Activated CD4-positive, CD25-positive, alpha-beta regulatory T cell treated with anti-CD3 and anti-CD28 coated beads, Interleukin-2, amount 50 U/mL, for 16 hours (primary cell): ENCODE measurements at places on chromosomes 4 and X.

DNA sequence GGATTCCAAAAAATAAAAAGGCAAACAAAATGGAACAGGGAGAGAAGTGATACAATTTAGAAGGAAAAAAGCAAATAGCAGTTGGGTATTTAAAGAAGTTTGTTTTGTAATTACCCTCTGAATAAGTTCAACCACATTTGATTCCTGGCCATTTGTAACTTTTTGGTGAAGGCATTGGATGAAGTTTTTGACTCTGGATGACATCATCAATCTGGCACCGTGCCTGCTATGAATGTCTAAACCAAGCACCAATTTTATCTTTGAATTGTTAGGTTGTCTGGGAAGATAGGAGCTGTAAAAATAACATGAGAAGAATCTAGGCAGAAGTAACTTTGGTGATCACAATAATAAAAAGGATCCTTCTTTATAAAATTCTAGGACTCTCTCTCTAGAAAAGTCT is 29.5 kb downstream of the TMPRSS11A start:
- no peak for DNase-seq

DNA sequence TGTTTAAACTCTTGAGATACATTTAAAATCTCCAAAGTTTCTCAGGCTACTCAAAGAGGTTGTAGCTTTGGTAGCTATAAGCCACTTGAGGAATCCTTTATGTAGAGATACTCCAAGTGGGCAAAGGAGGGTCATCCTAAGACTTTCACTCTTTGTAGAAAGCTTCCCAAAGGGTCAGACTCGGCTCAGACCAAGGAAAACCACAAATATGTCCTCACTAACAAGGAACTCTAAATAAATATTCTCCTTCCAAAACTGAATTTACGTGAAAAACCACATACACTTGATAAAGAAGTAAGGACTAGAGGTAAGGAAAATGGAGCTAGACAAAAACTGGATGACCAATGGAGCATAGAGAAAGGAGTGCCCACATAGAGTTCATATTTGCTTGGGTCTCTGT is 41.7 kb upstream of the DDX60 start:
- DNase-seq, result no peak

DNA sequence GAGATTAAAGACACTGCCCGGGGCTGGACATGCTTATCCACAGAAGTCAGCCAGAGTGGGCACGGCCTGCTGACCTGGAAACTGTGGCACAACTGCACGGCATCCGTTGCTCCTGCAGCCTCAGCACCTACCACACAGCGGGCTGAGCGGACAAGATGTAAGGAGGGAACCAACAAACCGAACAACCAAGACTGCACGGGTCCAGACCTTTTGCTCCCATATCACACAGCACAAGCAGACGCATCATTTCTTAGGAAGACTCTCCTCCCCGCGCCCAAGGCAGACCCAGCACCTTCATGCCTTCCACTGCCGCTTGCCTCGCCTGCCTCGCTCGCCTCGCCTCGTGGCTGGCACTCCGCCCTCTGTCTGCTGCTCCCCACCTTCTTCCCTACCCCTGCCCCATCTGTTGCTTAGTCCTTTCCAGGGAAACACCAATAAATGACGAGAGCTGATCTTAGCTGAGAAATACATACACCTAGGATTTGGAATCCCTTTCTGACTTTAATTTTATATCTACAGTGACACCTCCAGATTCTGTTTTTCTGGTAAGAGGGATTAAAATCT is 79.0 kb downstream of the AFAP1 start:
- DNase-seq, result no peak

DNA sequence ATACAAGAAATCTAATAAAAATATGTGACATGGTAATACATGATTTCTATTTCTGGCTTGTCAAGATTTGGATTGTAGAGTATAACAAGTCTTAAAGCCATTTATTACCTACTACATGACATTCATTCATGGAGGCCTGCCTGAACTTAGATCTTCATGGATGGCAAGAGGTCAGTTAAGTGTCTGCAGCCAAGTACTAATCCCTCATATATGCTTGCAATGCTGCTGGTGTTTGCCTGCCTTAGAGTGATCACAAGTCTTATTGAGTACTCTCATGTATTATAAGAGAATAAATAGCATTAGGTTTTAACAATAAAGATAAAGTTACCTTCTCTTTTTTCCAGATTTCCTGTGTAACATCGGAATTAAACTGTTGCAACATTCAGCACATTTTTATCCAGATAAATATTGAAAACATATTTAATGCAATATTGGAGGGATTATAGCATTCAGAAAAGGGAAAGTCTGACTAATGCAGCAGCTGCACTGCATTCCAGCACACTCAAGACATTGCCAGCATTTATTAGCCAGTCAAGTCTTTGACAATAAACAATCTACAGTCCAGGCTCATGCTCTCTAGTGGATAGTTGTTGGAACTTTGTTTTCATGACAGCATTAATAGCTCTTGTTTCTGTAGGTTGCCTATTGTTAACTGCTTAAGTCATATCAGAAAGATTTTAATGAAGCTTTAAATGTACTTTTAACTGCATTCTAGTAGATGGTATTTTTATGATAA is 737.1 kb downstream of the FAT4 start:
- no peak for DNase-seq

DNA sequence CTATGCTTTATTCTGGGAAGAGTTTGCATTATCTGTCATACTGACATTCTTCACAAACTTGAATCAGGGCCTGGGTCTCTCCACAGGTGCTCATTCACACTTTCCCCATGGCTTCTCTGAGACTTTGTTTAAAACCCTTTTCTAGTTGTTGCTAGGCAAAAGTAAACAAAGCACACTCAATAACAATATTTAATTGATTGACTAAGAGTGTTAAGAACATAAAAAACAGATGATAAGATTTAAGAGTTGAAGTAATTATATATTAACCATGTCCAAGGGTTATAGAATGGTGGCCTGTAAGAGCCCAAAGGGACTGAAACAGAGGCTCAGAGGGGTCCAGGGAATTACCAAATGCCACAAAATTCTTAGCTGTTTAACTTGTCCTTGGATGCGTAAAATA is 7.1 kb downstream of the MAOA start:
- DNase-seq, result no peak

GRCh38 chrX:2243913-2244460 is 256.8 kb downstream of the DHRSX start:
- DNase-seq, result no peak

- DNase-seq, result no peak
Measured at GRCh38 chr4:52142816-52143215, 91.7 kb downstream of the SPATA18 start.

DNA sequence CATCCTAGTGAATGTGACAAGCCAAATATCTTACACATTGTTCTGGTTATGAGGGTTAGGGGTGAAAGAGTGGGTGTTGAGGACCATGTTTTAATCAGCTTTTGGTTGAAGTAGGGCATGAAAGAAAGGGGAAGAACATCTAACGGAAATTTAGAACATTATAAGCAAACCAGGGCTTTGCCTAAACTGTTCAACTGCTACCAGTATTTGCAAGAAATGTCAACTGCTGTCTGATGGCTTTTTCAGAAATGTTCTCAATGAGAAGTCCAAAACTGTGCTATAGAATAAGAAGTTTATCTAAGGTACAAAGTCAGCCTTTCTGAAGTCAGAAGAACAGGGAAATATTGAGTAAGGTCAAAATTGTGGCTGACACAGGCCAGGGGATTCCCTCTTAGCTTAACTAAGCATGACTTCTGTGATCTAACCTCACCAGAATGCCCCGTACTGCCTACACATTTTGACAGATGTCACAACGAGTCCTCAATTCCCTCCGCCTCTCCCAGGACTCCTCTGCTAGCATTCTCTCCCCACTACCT is 67.1 kb downstream of the DTHD1 start:
- DNase-seq, result no peak

GRCh38 chrX:41023098-41023497 is 62.1 kb upstream of the USP9X start:
- DNase-seq, result no peak

GRCh38 chr4:8398347-8398746 is 42.2 kb downstream of the ACOX3 start:
- no peak for DNase-seq

GRCh38 chr4:10925996-10926395 is 241.4 kb upstream of the CLNK start:
- no peak for DNase-seq

- DNase-seq, result no peak
Measured at GRCh38 chrX:150897421-150898320, 797 bp downstream of the CD99L2 start.

DNA sequence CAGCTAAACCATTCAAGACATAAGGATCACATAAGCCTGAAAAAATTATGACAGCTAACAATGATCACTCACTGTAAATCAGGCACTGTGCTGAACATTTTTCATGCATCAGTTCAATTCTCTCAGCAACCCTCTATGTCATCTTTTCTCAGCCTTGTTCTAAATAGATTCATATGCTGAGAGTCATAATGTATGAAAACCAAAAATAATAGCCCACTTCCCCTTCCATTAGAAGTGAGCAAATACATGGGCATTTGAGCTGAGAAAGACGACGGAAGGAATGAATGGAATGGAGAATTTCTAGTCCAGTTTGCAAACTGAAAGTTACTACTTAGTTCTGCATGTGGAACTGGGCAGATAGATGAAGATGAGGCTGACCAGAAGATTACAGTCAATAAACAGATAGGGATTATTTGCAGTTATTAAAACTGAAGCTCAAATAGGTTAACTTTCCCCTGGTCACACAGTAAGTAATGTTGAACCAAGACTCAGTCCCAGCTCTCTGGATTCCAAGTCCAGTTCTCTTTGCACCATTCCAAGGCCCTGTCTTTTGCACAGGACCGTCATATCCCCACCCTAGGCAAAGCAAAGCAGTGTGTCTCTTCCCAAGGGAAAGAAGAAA is 1.6 kb upstream of the SH3RF1 start:
- no peak for DNase-seq

DNA sequence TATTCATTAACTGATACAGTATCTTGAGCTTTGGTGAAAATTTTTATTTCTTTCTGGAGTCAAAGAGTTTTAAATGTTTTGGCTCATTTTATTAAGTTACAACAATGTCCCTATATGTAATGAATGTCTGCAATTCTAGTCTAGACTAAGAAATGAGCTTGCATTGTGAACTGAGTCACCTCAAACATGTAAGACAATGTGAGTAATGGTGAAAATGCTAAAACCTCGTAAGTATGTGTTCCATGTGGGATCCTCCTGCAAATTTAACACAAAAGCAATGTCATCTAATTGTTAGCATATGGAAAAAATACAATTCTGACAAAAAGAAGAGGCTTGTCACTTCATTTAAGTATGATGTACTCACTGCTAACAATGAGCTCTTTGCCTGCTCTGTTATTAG is 480.5 kb upstream of the FSTL5 start:
- no peak for DNase-seq

- DNase-seq, result no peak
Measured at GRCh38 chr4:148430854-148431253, 11.4 kb downstream of the NR3C2 start.

DNA sequence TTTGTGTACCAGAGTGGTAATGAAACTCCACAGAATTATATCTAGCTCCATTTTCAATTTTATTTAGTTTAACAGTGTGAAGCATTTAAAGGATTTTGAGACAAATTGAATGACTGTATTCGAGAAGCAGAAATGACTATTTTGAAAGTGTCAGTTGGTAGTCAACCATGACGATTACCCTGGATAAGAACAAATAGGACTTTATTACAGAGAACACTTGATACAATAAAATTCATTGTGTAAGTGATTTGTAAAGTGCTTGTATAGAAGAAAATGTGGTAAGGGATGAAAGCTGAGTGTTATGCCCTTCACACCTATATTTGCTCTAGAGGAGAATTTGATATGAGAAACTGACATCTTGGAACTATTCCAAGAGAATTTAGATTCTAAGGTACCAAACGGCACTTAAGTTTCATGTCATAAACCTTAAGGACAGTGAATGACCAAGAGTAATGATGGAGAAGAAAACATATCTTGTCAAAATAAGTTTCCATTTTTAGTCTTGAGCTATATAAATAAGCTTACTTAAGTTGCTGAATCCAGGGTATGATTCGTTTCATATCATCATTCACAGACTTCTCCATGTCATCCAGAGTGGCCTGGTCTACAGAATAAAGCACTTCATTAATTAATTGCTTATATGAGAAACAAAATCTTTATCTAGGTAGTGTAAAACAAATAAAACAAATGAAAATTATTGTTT is 34.6 kb downstream of the MED14 start:
- no peak for DNase-seq

GRCh38 chr4:151806511-151806927 is 45.7 kb upstream of the GATB start:
- no peak for DNase-seq

- DNase-seq, result no peak
Measured at GRCh38 chrX:8319359-8319758, 145.3 kb upstream of the VCX3B start.

- no peak for DNase-seq
Measured at GRCh38 chrX:17788956-17789562, 51.8 kb downstream of the SCML1 start.

- DNase-seq, result peak; percentile 26
Measured at GRCh38 chrX:79366873-79367749, at the start of gene ITM2A. ITM2A (minus strand) TSS chrX:79367334; CDS start chrX:79367215, 119 bp downstream.

DNA sequence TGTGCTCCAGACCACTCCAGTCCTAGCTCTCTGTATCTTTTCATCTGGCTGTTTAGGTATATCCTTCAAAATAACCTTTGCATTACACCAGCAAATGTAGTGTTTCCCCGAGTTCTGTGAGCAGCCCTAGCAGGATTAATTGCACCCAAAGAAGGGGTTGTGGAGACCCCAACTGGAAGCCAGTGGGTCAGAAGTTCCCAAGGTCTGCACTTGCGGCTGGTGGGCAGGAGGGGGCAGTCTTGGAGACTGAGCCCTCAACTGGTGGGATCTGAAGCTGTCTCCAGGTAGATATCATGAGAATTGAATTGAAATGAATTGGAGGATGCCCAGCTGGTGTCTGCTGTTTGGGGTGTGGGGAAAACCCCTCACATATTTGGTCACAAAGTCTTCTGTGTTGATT is 1485.3 kb upstream of the TENM3 start:
- DNase-seq, result no peak

- DNase-seq, result no peak
Measured at GRCh38 chrX:136204571-136204970, 46.6 kb downstream of the MAP7D3 start.

- no peak for DNase-seq
Measured at GRCh38 chr4:112253382-112254000, 21.9 kb downstream of the AP1AR start.

GRCh38 chr4:113682730-113683537 is 78.6 kb downstream of the CAMK2D start:
- peak; percentile 55 for DNase-seq

DNA sequence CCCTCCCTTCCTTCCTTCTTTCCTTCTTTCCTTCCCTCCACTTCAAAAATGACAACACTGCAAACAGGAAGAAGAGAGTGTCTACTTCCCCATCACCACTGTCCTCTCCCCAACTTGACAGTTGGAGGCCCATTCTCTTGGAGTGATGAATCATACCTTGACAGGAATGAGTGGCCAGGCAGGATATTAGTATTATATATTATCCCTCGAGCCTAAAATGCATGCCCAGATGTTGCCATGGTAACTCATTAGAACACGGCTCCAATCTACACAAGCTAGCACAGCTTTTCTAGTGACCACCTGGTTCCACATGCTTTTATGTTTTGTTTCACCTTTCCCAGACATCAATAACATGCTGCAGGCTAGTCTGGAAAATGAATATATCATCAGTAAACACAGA is 71.3 kb upstream of the LHFPL1 start:
- DNase-seq, result no peak
